ENCODE measurements at places on chromosomes 16 and 17. TPM values are rescaled to one million over a fixed set of nuclear protein-coding genes. Genes with fewer than 3 reads are reported as not detected.
A peak's percentile ranks its signal among the peaks of the same experiment; 100 is the strongest.

The SMIM22 gene
- 4.7 TPM for total RNA-seq

GRCh38 chr17:79188048-79188447 lies 113.4 kb downstream of the ENGASE start:
- peak; percentile 38 for DNase-seq

The TEX19 gene
- total RNA-seq, result not detected

The KRT24 gene
- total RNA-seq, result not detected

DNA sequence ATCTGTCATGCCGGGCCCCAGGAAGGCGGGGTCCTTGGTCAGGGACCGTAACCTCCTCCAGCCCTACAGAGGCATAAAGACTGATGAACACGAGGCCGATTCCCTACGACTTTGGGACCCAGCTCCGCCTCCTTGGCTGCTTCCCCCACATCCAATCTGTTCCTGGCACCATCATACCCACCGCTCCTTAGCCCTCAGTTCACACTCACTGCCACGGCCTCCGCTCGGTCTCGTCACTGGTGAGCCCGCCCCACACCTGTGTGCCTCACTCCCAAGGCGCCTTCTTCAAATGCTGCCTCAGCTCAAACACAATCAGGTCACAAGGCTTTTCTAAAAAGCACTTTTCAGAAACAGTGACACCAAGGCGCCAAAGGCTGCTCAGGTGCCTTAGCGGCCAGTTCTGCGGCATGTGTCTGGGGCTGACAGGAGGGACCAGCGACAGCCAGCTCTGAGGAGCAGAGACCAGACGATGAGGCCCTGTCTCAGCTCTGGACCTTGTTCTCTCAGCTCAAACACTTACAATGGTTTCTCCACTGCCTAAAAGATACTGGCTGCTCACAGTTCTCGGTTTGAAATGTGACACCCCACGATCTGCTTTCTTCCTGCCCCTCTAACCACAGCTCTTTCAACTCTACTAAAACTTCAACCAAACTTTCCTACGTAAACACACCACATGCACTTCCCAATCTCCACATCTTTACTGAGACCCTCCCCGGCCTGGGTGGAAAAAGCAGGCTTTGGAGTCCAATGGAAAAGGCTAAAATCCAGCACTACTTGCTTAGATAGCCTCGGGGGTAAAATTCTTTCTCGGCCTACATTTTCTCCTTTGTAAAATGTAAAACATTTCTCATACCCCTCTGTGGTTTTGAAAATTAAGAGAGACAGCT lies 33.2 kb downstream of the CYB5D2 start:
- no peak for DNase-seq

DNA sequence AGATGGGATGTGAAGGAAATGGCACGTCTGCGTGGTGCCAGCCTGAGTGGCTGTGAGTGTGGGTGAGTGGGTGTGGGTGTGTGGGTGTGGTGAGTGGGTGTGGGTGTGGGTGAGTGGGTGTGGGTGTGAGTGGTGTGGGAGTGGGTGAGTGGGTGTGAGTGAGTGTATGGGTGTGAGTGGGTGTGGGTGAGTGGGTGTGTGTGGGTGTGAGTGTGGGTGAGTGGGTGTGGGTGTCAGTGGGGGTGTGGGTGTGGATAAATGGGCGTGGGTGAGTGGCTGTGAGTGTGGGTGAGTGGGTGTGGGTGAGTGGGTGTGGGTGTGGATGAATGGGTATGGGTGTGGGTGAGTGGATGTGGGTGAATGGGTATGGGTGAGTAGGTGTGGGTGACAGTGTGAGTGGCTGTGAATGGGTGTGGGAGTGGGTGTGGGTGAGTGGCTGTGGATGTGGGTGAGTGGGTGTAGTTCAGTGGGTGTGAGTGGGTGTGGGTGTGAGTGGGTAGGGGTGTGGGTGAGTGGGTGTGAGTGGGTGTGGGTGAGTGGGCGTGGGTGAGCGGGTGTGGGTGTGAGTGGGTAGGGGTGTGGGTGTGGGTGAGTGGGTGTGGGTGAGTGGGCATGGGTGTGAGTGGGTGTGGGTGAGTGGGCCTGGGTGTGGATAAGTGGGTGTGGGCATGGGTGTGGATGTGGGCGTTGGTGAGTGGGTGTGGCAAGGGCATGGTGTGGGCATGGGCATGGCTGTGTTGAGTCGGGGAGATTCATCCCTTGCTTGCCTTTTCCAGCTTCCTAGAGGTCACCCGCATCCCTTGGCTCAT lies 80.8 kb downstream of the ZDHHC7 start:
- no peak for DNase-seq

GRCh38 chr17:39972271-39972670 lies 8.3 kb upstream of the PSMD3 start:
- no peak for DNase-seq

DNA sequence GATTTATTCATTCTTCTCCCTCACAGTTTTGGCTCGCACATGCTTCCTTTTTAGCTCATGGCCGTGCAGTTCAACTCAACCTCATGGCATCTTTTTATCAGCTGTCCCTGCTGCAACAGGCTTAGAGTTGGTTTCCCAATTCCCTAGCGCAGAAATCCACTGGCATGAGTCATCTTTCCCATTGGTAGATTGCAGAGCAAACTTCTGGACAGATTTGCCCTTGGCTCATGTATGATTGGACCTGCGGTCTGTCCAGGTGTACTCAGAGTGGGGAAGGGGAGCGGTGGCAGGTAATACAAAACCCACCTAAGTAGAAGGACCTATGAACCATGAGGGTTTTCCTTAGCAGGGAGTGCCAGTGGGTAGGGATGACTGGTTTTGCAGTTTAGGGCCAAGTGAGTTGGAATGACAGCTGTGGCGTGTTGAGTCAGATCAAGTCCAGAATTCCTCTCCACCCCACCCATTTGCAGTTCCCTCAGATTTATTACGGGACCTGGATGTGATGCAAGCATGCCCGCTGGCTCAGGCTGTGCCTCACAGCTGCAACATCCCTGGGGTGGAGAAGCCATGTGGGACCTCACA lies 584.7 kb downstream of the WWOX start:
- no peak for DNase-seq

DNA sequence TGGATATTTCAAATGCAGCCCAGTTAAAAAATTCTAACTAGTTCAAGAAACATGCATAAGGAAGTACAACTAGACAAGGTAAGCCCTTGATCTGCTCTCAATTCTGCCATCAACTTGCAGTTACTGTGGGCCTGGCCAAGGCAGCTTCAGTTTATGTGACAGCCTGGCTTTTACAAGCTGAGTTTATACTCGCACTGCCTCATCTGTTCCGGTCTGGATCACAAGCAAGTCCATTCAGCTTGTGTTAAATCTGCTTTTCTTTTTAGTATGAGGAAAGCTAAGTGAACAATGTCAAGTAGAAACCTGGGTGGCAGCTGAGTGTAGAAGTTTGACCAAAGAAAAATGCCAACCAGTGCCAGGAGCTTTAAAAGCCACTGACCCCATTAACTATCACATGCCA lies 76.6 kb upstream of the CORO6 start:
- DNase-seq, result no peak

Data from body of pancreas (tissue), 4 donors.